GM18507 (cell line): ENCODE measurements at places on chromosomes 3 and 15.

GRCh38 chr15:101020945-101021344, 101.8 kb downstream of the LRRK1 start:
- DNase-seq: no peak

DNA sequence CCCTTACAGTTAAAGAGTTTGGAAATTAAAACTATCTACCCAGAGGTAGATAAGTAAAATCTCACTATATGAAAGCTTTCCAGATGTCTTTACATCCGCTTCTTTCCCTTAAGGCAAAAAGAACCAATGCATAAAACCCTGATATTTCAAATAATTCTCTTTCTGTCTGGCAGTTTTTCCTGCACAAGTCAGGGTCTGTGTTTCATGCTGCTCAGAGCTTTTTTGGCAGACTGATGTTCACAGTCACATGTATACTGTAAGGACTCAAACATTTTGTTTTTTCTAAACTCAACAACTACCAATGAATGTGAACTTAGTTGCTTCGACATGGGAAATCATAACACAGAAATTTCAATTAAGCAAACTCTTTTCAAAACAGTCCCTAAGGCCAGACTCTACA, 988.4 kb downstream of the EPHA3 start:
- no peak for DNase-seq

GRCh38 chr15:68706256-68706655, 114.4 kb downstream of the ANP32A start:
- no peak for DNase-seq

DNA sequence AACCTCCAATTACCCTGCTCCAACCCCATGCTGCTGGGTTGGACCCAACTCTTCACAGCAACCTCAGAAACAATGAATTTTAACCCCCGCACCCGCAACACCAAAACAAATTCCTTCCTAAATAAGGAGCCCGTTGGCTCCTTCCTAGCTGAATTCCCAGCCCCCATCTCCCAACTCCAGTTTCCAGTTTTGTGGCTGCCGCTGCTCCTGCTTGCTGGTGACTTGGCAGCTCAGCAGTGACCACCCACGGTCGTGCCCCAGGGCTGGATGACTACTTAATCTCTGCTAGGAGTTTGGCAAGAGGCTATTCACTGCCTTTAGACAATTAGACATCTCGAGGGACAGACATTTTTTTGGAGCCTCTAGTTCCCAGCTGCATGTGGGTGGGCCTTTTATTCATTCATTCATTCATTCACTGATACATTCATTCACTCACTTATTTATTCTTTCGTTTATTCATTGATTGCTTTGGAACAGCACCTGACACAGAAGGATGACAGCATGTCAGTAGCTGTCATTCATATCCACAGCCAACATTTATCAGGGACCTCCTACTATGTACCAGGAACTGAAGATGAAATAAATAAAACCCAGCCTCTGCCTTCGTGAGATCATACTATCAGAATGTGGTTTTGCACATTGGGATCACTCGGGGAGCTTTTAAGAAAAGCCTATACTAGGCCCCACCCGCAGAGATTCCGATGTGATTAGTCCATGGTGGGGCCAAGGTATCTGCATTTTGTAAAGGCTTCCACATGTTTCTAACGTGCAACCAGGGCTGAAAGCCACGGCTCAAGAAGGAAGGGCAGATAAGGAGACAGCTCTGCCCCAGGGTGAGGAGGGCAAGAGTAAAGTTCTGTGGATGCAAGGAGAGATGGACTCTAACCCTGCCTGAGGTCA, 256.5 kb downstream of the SHQ1 start:
- no peak for DNase-seq

DNA sequence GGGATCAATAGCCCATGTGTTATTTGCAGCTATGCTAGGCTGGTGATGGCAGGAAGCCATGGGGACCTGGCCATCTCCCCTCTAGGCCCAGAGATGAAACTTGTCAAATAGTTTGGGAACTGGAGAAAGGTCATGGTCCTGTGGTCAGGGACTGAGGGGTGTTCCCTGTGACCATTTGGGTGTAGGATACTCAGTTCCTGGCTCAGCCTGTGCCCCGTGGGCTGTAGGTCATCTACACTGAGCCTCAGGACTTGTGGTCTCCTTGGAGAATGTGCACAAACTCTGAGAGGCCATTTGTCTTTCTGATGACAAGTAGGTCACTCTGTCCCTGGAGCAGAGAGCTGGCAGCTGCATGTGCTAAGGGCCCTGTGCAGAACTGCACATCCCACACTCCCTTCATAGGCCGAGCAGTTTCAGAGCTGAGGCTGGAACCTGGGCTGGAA, 17.5 kb downstream of the GASK1A start:
- no peak for DNase-seq

- no peak for DNase-seq
Observed at GRCh38 chr3:79354179-79354688, 413.6 kb downstream of the ROBO1 start.

- no peak for DNase-seq
Observed at GRCh38 chr3:87732294-87732693, 326.5 kb downstream of the CGGBP1 start.

DNA sequence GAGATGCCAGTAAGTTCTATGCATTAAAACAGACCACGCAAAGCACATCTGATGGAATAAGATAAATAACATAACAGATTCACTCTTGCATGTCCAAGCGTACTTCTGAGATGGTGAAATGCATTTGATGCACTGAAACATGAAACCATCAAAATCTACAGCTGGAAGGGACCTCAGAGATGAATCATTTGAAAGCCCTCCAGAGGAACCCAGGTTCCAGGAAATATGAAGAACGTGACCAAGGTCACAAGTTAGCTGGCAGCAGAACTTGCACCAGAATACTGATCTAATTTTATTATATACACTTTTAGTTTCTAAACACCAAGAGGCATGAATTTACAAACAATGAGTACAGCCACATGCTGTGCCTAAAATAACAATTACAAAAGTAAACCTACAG, 957.1 kb downstream of the FHIT start:
- no peak for DNase-seq
